Suppressor macrophage treated with lipopolysaccharide for 1 hour (primary cell): ENCODE measurements at places on chromosomes 6 and 20.

DNA sequence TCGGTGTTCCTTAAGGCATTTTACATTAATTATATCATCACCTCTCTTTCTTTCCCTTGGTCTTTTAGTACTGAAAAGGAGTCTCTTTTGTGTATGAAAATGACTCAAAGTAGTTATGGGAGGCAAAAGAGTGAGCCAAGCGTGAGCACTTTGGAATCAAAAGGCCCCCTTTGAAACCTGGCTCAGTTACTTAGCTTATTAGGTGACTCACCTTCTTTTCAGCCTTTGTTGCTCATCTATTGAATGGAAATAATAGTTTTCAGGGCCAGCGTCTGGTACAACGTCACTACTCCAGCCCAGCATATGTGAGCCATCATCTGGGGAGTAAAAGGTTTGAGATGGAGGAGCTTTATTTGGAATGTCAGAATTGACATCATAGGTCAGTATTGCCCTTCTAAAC is 147.4 kb upstream of the SCGN start:
- no peak for DNase-seq

- no peak for DNase-seq
Observed at GRCh38 chr6:64591676-64592036, 956.1 kb downstream of the PHF3 start.

- no peak for DNase-seq
Observed at GRCh38 chr6:156534594-156534993, 242.6 kb upstream of the ARID1B start.

DNA sequence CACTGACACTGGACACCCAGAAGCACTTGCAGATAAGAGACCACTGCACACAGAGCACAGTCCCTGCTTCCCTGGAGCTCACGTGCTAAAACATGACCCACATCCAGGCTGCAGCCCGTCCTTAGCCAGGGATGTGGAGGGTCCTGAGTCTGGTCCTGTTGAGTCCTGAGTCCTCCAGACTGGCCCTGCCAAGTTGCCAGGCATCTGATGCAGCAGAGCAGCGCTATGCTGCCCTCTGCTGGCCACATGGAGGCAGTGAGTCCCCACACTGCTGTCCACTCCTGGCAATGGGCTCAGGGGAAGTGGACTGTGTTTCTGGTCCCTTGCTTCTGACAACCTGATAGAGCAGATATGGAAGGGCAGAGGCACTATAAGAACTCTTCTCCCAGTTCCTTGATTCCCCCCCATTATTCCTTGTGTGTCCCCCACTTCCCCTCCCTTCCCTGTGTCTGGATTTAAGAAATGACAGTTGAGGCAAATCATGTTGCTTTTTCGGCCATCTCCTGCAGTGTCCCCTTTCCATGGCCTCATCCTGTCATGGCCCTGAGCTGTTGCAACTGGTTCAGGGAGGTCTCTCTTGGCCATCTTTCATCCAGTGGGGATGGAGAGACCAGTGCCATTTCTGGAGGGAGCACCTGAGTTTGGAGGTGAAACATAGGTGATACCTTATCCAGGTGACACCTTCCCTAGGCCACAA is 86.0 kb downstream of the DHX35 start:
- DNase-seq: peak; percentile 87

GRCh38 chr6:13299403-13299821 is 28.9 kb downstream of the TBC1D7 start:
- no peak for DNase-seq

DNA sequence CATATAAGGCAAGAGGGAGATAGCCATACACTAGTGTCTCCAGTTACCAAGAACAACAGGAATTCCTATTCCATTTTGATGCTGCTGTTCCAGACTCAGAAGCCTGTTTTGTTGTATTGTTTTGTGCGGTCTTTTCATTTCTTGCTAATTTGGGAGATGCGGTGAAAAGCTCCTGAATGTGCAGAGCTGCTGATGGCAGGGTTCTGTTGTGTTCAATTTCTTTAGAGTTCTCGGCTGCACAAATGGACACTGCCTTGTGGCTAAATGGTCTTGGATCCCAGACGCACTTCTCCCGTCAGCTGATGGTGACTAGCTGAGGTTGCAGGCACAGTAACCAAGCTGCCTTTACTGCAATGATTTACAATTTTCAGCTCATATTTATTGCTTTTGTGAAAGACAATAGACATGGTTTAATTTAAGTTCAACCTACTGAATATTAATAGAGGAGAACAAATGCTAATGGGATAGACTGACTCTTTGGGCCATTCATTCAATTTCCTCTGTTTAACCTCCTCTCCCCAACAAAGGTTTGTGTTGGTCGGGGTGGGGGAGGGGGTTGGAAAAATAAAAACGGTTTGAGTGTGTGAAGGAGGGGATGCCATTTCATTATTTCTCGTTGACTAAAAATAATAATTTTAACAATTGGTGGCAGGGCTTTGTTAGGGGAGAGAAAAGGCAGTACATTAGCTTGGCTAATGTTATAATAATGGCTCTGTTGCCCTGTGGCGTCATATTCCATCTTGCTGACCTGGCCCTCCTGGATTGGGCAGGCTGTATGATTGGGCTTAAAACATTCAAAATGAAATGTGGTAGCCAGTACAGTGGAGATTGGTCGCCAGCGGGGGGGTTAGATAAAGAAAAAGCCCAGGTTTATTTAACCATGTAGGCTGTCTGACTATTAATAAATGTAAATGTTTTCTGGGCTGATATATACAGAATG is 159.5 kb downstream of the JARID2 start:
- DNase-seq: no peak

- DNase-seq: no peak
Observed at GRCh38 chr6:47256981-47257730, 52.5 kb downstream of the TNFRSF21 start.

DNA sequence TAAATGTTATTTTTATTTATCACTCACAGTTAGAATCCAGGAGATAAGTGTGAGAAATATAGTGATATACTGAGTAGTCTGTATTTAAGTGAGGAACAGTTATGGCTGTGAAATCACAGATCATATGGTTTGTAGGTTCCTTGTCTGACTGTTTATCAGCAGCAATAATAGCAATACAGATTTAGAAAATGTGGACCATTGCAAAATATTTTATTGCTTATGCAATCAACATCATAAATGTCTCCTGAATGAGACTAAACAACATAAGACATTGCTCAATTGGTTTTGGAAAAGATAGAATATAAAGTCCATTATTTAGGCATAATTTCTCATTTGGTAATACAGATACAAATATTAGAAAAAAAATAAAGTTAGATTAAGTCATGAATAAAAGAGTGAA is 43.7 kb downstream of the CCDC170 start:
- DNase-seq: no peak

GRCh38 chr6:91694016-91694654 is 1107.3 kb upstream of the MAP3K7 start:
- DNase-seq: no peak

- DNase-seq: peak; percentile 99
Observed at GRCh38 chr6:32436995-32437836, 2.5 kb upstream of the HLA-DRA start.

- DNase-seq: no peak
Observed at GRCh38 chr6:153553627-153554026, 422.5 kb upstream of the RGS17 start.

DNA sequence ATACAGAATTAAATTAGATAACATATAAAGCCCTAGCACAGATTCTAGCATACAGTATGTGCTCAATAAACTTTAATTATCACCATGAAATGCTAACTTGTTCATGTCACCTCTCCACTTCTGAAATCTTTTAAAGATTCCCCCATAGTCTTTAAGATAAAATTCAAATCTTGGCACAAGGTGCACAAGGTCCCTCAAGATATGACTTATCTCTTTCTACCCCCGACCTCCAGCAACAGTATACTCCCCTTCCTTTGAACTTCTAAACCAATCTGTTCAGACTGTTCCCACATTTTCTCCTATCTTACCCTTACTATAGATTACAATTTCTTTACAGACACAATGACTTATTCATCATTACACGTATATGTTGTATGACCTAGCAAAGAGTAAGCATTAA is 29.0 kb downstream of the SEC63 start:
- DNase-seq: no peak

DNA sequence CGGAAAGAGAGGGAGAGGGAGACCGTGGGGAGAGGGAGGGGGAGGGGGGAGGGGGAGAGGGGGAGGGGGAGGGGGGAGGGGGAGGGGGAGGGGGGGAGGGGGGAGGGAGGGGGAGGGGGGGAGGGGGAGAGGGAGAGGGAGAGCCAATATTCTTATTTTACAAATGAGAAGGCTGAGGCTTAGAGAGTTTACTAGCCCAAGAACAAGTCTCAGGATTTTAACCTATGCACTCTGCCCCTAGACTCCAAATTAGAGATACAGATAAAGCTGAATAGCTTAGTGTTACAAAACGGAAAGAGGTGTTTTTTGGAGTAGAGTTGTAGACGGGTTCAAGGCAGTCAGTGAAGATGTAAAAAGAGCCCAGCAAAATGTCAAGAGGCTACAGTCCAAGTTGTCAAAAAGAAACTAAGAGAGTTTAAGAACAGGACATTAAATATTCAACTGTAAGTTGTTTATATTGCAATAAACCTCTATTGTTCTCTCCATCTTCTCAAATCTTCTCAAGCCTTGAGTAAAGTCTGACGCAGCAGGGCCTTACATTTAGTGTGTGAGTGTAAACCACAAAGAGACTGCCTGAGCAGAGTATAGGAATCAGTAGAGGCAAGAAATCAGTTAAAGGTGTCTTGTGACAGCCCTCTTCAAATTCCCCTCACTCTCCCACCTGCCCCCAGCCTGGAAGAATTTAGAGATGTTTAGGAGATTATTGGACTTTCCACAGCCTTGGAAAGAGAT is 34.9 kb upstream of the AKIRIN2 start:
- DNase-seq: no peak

- no peak for DNase-seq
Observed at GRCh38 chr6:46711491-46711890, 23.7 kb downstream of the PLA2G7 start.

GRCh38 chr6:143699430-143699825 is 21.7 kb downstream of the PHACTR2 start:
- no peak for DNase-seq

DNA sequence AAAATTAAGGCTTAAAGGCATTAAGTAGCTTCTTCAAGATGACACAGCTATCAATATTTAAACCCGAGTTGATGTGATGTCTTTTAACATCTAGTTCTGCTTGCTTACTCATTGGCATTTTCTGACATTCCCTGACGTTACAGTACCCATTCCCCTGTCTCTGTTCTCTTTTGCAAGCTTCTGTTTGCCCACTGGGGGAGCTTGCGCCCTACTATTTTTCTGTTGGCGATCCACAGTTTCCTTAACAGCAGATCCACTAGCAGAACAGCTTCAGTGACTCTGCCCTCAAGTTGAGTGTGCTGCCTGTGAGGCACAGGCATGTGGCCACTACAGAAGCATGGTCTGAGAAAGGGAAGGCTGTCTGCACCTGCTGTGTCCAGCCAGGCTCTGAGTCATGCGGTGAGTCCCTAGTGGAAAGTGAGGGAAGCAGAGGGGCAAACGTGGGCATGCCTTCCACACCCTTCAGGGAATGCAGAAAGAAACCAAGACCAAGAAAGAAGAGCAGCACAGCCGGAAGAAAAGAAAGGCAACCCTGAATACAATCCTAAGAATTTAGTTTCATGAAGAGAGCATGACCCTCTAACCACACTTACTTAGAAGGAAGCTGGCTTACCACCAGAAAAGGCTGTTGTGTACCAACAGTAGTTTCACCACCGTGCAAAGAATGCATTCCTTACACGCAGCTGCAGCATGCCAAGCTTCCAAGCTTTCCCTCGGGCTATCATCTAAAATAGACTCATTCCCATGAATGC is 97.7 kb upstream of the VGLL2 start:
- DNase-seq: no peak

DNA sequence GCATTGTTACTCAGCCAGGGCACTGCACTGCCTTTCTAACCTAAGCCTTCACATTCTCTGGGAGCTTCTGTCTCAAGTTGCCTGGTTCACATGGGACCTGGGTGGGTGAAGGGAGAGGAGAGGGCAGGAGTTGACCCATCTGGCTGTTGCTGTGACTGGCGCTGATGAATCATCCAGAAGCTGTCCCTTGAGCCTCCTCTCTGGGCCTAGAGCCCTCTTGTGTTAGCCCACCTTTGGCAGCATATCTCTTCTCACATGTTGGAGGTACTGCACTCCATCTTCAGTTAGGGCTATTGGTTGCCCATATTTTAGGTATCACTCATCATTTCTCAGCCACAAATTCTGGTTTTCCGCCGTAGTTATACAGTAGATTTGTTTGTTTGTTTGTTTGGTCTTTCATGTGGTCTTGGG is 19.8 kb downstream of the XRN2 start:
- DNase-seq: no peak

DNA sequence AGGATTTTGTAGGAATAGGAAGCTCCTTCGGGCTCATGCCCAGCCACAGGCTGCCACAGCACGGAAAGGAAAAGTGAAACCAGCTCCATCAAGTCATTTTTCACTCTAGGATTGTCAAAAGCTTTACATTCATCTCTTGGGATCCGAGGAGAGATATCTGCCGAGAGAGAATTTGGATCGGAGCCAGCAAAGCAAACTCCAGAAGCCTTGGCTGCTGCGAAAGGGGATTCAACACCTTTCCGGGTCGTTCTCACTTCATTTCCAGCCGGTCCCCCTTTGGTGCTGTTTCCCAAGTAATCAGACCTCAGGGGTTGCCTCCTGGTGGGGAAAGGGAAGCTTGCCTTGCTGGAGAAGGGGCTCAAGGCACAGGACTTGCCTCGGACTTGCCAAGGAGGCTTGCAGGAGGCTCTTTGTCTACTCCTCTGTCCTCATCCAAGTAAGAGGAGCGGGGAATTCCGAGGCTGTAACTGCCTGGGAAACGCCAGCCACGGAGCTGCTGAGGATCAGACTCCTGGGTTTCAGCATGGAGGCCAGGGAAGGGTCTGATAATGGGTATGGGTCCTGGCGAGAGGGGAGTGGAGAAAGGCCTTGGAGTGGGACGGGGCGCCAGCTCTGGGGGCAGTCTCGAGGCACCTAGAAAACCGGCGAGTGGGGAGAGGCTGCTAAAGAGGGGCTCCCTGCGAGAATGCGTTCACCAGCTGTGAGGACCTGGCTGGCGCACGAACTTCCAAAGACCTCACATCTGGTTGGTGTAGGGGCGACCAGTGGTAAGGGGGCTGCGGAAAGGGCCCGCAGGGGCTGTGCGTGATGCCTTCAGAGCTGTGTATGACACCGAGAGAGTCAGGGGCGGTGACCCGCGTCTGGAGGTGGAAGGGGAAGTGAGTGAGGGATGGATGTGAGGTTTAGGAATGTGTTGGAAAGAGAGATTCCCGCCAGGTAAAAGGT is 702 bp downstream of the ETV7 start:
- peak; percentile 65 for DNase-seq

DNA sequence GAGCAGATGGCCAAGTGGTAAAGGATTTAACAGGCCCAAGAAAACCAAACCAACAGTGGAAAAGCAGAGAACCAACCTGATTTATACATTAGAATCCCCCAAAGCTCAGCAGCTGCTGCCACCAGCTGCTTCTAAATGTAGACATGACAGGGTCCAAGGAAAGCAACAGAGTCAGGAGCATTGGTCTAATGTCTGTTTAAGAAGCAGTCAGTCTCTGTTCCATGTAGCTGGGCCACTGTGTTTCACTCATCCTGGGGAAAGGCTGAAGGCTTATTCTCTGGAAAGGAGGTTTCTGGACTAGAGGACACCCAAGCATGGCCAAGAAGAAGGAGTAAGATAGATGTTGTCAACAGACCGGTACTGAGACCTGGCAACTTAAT is 75.4 kb downstream of the TMEM244 start:
- DNase-seq: no peak

- no peak for DNase-seq
Observed at GRCh38 chr6:5475779-5476178, 214.5 kb downstream of the FARS2 start.

GRCh38 chr20:40938020-40938419 is 90.6 kb upstream of the TOP1 start:
- no peak for DNase-seq
